ENCODE measurements at places on chromosomes 1 and 21.

DNA sequence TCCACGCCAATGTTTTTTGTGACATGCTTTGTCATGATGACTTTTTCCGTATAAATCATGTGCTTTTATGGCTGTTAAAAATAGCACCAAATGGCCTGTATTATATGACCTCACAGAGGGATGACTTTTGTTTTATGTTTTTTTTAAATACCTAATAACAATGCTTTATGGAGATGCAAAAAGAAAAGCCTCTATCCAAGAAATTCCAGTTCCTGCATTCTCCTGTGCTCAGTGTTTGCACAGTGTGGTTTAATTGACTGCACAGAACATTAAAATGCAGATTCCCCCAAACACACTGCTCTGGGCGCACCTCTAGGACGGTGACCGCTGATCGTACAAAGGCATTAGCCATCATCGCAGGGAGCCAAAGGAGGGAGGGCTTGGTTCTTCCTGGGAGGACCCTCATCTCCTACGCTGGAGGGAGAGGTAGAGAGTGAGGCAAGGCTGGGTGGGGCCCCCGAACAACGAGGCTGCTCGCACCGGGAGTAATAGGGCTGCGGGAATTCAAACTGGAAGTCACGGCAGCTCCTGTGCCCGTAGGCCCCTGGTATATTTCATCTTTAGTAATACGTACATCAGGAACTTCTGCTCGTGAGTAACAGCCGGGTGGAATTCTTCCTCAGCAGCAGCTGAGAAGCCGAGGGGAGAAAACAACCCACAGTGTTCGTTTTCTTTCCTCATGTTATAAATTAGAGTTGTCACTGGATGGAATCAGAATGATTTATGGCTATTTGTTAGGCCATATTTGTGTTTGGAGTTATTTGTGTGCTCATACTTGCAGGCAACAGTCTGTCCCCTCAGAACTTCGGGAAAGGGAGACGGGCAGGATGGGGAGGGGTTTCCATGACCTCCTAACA is 465.6 kb downstream of the CAMTA1 start:
- no peak for DNase-seq

DNA sequence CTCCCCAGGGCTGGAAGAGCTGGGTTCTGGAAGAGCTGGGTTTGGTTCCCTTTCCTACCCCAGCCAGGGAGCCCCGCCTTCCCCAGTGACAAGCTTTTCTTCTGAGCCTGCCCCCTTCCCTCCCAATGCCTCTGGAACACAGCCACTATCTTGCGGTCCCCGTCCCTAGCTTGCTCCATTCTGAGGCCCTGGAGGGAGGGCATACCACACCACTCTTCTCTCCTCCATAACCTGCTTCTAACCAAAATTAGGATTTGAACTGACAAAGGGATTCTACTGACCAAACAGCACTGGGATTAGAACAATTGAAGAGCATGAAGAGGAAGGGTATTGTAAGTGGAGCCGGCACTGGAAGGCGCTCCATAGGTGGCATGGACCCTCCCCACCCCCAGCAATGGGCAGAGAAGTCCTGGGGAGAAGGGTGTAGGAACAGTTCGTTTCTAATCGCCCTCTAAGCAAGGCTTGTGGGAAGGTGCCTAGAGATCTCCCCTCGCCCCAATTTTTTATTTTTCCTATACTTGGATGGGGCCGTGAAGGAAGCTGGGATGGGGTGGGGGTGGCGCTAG is 690 bp downstream of the C1orf216 start:
- peak; percentile 15 for DNase-seq

DNA sequence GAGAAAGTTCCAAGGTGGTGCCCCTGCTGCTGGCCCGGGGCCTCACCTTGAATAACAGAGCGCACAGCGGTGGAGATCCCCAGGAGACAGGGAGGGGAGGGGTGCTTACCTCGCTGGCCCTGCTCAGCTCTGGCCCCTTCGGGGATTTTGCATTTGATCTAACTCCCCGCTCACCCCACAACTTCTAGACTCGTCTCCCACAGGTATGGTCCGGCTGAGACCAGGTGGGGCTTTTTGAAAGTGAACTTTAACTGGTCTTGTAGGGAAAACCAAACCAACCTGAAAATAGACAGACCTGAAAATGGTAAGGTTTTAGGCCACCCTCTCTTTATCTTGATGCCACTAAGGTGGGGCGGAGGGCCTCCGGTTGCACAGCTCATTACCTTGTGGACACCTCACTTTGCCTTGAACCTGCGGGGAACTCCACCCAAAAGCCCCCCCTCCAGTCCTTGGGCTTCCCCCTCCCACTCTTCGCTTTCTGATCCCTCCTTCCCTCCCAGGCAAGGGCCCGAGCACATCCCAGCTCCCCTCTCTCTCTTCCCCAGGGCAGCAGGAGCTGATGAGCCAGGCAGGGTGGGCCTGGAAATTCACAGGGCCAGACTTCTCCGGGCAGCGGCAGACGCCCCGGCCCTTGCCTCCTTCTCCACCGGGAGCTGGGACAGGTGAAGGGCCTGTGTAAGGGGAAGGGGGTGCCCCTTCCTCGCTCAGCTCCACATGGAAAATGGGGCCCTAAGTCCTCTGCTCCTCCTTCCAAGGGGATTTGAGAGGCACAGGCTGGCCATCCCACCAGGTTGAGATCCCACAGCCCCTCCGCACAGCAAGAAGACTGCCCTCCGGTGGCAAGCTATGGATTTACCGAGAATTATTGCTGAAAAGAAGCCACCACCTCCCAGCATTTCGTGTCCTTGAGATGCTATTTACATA is 16.1 kb downstream of the TNFRSF8 start:
- peak; percentile 71 for DNase-seq

GRCh38 chr1:216824511-216824910 is 101.3 kb upstream of the ESRRG start:
- no peak for DNase-seq

Measured in nephron progenitor cell (in vitro differentiated cells).